Mesothelial cell of epicardium (in vitro differentiated cells): ENCODE measurements at places on chromosomes 13 and 19. TPM values are rescaled to one million over a fixed set of nuclear protein-coding genes. Genes with fewer than 3 reads are reported as not detected.
A peak's percentile ranks its signal among the peaks of the same experiment; 100 is the strongest.

Gene CACNA1A
- total RNA-seq = 0.89 to 1.2 TPM (median 1.0 TPM) in 3 replicates

Gene SELENOV
- 0.60 to 0.81 TPM (median 0.78 TPM) in 3 replicates for total RNA-seq

DNA sequence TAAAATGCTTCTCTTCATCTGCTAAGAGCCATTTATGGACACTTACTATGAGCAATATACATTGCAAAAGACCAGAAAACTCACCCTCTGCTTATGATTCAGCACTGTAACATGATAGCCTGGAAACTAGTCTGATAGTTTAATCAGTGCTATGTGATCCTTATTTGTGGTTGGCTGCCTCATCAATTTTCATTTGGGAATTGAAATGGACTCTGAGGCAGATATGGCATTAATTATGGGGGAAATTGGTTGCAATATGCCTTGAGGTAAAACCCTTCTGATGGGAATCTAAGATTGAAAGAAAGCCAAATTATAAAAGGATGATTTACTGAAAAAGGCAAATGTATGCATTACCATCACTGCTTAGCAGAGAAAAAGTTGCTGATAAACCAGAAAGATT is 33.5 kb downstream of the FAM216B start:
- peaks cover 42% of the 10 kb centered on the region for H3K4me1 ChIP-seq
- peaks cover 12% of the 10 kb centered on the region for H3K36me3 ChIP-seq
- no peak overlapping the region for H3K4me3 ChIP-seq
- no peaks in the 10 kb centered on the region for H3K27me3 ChIP-seq

GRCh38 chr13:80989747-80990146 is 648.8 kb upstream of the SPRY2 start:
- H3K4me3 ChIP-seq = no peak overlapping the region
- H3K4me1 ChIP-seq = no peaks in the 10 kb centered on the region
- no peaks in the 10 kb centered on the region for H3K27me3 ChIP-seq
- DNase-seq = no peak

GRCh38 chr19:41298348-41298964 is 11.5 kb upstream of the CCDC97 start:
- no peaks in the 10 kb centered on the region for H3K27me3 ChIP-seq
- H3K36me3 ChIP-seq = peaks cover 53% of the 10 kb centered on the region
- DNase-seq = no peak
- H3K27ac ChIP-seq = peak overlapping the region; percentile 76
- no peaks in the 10 kb centered on the region for H3K4me1 ChIP-seq

DNA sequence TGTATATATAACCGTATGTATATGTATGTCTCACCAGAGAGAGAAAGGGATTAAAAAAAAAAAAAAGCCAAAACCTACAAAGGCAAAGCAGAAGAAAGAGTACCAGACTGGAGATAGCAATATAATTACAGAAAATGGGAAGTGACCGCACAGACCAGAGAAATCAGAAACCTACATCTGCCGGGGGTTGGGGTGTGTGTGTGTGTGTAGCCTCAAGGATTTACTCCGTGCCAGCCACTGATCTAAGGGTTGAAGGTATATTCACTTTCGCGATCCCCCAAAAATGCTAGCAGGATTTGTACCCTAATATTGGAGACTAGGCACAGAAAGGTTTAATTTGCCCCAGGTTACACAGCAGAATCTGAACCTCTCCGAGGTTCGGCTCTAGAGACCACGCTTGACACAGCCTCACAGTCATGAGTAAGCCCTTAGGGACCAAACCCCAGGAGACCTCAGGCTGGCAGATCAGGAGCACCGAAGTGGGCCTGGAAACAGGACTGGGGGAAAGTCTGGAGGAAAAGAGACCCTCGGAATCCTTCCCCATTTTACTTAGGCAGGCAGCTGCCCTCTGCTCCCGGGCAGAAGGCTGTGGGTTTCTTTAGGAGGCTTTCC is 14.8 kb downstream of the ARL11 start:
- H3K27ac ChIP-seq = no peak overlapping the region
- DNase-seq = no peak
- H3K27me3 ChIP-seq = no peaks in the 10 kb centered on the region
- no peaks in the 10 kb centered on the region for H3K4me1 ChIP-seq
- no peak overlapping the region for H3K4me3 ChIP-seq

DNA sequence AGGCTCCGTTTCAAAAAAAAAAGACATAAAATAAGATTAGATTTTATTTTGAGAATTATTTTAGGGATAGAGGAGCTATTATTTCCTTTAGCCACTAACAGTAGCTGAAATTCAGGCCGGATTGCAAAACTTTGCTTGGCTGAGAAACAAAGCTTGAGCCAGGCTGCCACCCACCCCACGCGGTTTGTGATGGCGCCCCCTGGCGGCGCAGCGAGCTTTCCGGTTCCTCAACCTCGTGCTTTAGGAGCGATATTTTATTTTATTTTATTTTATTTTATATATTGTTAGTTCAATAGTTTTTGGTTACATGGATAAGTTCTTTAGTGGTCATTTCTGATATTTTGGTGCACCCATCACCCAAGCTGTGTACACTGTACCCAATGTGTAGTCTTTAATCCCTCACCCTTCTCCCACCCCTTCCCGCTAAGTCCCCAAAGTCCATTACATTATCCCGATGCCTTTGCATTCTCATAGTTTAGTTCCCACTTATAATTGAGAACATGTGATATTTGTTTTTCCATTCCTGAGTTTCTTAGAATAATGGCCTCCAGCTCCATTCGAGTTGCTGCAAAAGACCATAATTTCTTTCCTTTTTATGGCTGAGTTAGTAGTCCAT is 19.8 kb upstream of the CEACAM4 start:
- H3K36me3 ChIP-seq = peaks cover 3% of the 10 kb centered on the region
- DNase-seq = no peak
- no peak overlapping the region for H3K27ac ChIP-seq
- no peak overlapping the region for H3K4me3 ChIP-seq
- H3K27me3 ChIP-seq = no peaks in the 10 kb centered on the region

DNA sequence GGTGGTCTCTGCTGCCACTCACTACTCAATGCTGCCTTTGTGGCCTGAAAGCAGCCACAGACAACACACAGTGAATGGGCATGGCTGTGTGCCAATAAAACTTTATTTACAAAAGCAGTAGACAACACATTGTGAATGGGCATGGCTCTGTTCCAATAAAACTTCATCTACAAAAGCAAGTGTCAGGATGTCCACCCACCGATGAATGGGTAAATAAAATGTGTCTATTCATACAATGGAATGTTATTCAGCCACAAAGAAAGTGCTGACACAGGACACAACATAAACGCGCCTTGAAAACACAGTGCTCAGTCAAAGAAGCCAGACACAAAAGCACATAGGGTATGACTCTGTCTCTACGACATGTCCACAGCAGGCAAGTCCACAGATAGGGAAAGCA is 20.1 kb downstream of the ZSCAN5A start:
- no peaks in the 10 kb centered on the region for H3K4me1 ChIP-seq
- no peak overlapping the region for H3K27ac ChIP-seq
- H3K4me3 ChIP-seq = no peak overlapping the region
- H3K36me3 ChIP-seq = peaks cover 41% of the 10 kb centered on the region

DNA sequence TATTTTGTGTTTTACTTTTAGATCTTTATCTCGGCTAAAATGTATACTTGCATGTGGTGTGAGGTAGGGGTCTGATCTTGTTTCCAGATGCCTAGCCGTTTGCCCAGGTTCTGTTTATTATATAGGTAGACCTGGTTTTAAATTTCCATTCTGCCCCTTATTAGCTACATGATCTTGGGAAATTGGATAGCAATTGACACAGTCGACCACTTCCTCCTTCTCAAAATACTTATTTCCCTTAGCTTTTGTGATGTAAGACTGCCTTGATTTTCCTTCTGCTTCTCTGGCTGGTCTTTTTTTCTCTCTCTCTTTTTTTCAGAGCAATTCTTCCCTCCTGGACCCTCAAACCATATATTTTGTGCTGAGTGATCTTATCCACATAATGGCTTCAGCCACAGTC is 3.0 kb upstream of the PGLYRP1 start:
- H3K27ac ChIP-seq = no peak overlapping the region
- no peak for DNase-seq
- H3K27me3 ChIP-seq = no peaks in the 10 kb centered on the region

DNA sequence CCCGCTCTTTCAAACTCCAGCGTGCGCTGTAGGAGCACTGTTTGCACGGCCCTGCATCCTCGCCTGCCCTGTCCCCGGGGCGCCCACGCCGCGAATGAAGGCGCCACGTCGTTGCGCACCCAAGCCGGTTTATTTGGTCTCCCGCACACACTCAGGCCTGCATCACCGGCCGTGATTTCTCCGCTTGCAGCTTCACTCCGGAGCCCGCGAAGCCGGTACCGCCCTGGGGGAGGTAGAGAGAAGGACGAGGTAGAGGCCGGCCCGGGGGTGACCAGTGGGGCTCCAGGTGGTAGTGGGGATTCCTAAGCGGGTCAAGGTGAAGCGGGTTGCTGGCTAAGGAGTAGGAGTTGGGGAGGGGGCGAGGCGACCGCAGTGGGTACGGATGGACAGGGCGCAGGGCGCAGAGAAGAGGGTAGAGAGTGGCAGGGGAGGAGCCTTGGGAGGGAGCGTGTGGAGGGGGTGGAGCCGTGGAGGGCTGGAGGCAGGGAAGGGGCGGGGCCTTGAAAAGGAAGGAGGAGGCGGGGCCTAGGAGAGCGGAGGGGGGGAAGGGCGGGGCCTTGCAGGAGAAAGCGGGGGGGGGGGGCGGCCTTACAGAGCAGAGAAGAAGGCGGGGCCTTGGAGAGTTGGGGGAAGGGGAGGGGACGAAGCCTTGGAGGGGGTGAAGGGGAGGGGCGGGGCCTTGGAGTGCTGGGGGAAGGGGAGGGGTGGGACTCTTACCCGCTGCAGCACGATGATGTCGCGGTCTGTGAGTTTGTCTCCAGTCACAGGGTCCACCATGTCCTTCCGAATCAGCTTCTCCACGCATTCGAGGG is 24.6 kb downstream of the NOSIP start:
- no peak overlapping the region for H3K4me3 ChIP-seq
- no peaks in the 10 kb centered on the region for H3K4me1 ChIP-seq
- peaks cover 28% of the 10 kb centered on the region for H3K36me3 ChIP-seq
- H3K27ac ChIP-seq = no peak overlapping the region

DNA sequence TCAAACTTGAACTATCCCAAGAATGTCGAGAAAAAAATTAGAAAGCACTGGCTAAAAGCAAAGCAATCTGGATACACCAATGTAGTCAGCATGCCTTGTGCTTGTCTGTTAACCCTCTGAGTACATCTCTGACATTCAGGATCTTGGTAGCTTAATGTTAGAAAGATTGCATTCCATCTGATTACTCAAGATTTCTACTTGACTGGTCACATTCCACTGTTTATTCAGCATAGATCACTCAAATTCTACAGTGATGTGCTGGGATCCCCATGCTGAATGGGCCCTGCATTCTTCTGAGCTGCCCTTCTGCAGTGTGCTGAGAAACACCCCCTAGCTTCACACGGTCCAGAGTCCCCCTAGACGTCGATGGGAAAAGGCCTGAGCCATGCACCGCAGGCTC is 295.4 kb upstream of the MAB21L1 start:
- H3K4me3 ChIP-seq = no peak overlapping the region
- peak overlapping the region; percentile 92 for H3K27ac ChIP-seq
- peaks cover 2% of the 10 kb centered on the region for H3K36me3 ChIP-seq
- no peaks in the 10 kb centered on the region for H3K27me3 ChIP-seq
- no peak for DNase-seq
- peaks cover 71% of the 10 kb centered on the region for H3K4me1 ChIP-seq

DNA sequence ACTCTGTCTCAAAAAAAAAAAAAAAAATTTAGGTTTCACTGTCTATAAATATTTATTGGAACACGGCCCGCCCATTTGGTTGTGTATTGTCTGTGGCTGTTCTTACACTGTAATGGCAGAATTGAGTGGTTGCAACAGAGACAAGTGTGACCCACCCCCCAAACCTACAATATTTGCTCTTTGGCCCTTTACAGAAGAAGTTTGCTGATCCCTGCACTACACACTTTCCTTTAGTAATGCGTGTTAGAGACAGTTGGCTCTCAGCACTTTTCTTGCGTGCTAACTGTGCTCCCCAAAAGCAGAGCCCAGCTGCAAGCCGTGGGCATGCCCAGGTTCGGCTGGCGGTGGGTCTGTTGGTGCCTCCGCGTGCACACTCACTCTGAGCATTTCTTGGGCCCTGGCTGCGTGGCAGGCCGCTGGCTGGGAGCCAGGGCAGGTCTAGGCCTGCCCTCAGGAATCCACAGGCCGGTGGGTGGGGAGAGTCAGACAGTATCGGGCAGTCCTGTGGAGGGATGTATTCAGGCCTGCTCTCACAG is 72.6 kb downstream of the SIPA1L3 start:
- peak overlapping the region; percentile 99 for H3K27ac ChIP-seq
- H3K4me1 ChIP-seq = peaks cover 35% of the 10 kb centered on the region
- DNase-seq = peak; percentile 48
- H3K27me3 ChIP-seq = no peaks in the 10 kb centered on the region
- H3K4me3 ChIP-seq = peak overlapping the region; percentile 7

- H3K27me3 ChIP-seq = peaks cover 9% of the 10 kb centered on the region
- no peak overlapping the region for H3K27ac ChIP-seq
- H3K4me3 ChIP-seq = no peak overlapping the region
- H3K4me1 ChIP-seq = peaks cover 5% of the 10 kb centered on the region
- DNase-seq = no peak
Measured at GRCh38 chr13:110812121-110812868, 98.8 kb downstream of the ING1 start.

Gene MIR17HG
- total RNA-seq = 15.1 to 16.5 TPM (median 16.3 TPM) in 3 replicates

- H3K27ac ChIP-seq = no peak overlapping the region
- H3K4me3 ChIP-seq = no peak overlapping the region
- no peaks in the 10 kb centered on the region for H3K4me1 ChIP-seq
Measured at GRCh38 chr19:15466851-15467733, 2.7 kb upstream of the RASAL3 start.

Gene ZNF568
- 9.0 to 9.8 TPM (median 9.3 TPM) in 3 replicates for total RNA-seq

Gene CEACAM20
- total RNA-seq = not detected in 3 replicates

DNA sequence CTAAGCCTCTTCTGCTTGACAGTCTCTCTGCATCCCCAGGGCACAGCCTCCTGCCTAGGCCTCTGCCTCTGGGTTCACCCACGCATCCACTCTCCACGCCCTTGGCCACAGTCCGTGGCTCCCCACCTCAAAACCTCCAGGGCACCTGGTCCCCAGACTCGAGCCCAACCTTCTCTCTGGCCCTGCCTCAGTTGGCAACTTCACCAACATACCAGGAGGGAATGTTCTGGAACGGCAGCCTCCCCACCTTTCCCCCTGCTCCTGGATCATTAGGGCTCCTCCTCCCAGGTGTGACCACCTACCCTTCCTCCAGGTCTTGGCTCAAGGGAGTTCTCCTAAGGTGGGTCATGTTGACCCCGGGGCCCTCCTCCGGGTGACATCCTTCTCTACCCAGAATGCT is 69.1 kb downstream of the SOX1 start:
- no peak overlapping the region for H3K4me3 ChIP-seq
- DNase-seq = no peak
- peaks cover 81% of the 10 kb centered on the region for H3K27me3 ChIP-seq
- no peaks in the 10 kb centered on the region for H3K36me3 ChIP-seq
- H3K27ac ChIP-seq = no peak overlapping the region

GRCh38 chr13:65857942-65858565 is 1372.1 kb downstream of the PCDH9 start:
- H3K36me3 ChIP-seq = no peaks in the 10 kb centered on the region
- H3K27me3 ChIP-seq = no peaks in the 10 kb centered on the region
- no peak overlapping the region for H3K27ac ChIP-seq
- no peak for DNase-seq
- H3K4me3 ChIP-seq = no peak overlapping the region
- peaks cover 8% of the 10 kb centered on the region for H3K4me1 ChIP-seq

Gene KANK3
- total RNA-seq = 1.8 to 2.3 TPM (median 2.1 TPM) in 3 replicates

Gene LAIR2
- not detected in 3 replicates for total RNA-seq
